Fibroblast of lung (primary cell): ENCODE measurements at places on chromosomes 13 and 19. TPM values are rescaled to one million over a fixed set of nuclear protein-coding genes. Genes with fewer than 3 reads are reported as not detected.

The POU2F2 gene
- total RNA-seq, result under 0.01 and 0.17 TPM in 2 replicates

The CGB8 gene
- total RNA-seq, result not detected in 2 replicates

The TJP3 gene
- total RNA-seq, result not detected in 2 replicates

The NLRP11 gene
- under 0.01 TPM in 2 replicates for total RNA-seq

The ADGRE1 gene
- total RNA-seq, result under 0.01 TPM in 1 of 2 replicates, not detected in the other

The C1QTNF9 gene
- under 0.01 TPM in 1 of 2 replicates, not detected in the other for total RNA-seq

The CD79A gene
- total RNA-seq, result under 0.01 and 0.17 TPM in 2 replicates

The KRTDAP gene
- not detected in 2 replicates for total RNA-seq

The ZNF729 gene
- total RNA-seq, result not detected in 2 replicates

The RNF17 gene
- total RNA-seq, result not detected in 2 replicates

The DNAAF3 gene
- under 0.01 and 0.17 TPM in 2 replicates for total RNA-seq
